ENCODE measurements at places on chromosomes 11 and 22.

DNA sequence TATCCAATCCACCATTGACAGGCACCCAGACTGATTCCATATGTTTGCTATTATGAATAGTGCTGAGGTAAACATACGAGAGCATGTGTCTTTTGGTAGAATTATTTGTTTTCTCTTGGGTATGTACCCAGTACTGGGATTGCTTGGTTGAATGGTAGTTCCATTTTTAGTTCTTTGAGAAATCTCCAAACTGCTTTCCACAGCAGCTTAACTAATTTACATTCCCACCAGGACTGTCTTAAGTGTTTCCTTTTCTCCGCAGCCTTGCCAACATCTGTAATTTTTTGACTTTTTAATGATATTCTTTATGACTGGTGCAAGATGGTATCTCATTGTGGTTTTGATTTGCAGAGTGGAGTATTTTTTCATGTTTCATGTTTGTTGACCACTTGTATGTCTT, 8.3 kb downstream of the FDX1 start:
- no peak for DNase-seq

- DNase-seq: no peak
These were observed 18.4 kb downstream of the OSBPL5 start for GRCh38 chr11:3146612-3147256.

DNA sequence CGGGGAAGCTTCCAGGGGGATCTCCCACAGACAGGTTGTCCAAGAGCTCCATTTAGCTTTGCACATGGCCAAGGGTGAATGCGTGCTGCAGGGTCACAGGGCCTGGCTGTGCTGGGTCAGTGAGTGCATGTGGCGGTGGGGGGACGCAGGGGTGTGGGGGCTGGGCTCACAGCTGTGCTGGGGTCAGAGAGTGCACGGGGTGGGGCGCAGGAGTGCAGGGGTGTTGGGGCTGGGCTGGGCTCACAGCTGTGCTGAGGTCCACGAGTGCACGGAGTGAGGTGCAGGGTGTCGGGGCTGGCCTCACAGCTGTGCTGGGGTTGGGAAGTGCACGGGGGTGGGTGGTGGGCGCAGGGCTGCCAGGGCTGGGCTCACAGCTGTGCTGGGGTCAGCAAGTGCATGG, 557.7 kb downstream of the BRD1 start:
- no peak for DNase-seq

- no peak for DNase-seq
These were observed 288.7 kb upstream of the CADM1 start for GRCh38 chr11:115792903-115793302.

DNA sequence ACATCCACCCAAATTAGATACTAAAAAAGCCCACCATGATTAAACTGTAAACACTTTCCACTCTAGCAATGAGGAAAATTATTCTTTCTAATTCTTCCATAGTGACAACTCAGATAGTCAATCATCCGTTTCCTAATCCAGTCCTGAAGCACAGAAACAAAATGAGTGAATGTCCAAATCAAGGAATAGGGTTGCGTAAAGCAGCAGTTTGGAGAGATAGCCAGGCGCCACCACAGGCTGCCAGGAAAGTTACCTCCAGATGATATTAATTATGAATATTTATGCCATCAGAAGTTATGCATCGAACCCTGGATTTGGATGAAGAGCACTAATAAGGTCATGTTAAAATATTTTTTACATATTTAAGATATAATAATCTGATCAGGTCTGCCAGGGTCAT, 63.2 kb downstream of the ETS1 start:
- DNase-seq: no peak

- DNase-seq: no peak
These were observed 7.3 kb downstream of the RSF1 start for GRCh38 chr11:77813256-77813655.

DNA sequence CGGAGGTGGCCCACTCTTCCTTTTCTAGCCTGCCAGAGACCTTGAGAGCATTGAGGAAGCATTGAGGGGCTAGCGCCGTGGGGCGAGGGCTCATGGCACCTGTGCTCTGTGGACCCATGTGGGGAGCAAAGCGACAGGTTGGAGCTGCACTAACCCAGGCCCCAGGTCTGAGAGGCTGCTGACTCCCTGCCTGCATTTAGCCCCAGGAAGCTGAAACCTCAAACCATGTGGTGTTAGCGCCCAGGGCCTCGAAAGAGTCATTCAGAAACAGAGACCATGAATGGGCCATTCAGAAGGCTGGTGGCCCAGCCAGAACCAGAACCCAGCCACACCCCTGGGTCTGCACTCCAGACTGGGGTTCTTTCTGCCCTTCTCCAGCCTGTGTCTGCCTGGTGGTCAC, 88.6 kb downstream of the BCR start:
- DNase-seq: no peak

- DNase-seq: no peak
These were observed 76.4 kb downstream of the TMEM135 start for GRCh38 chr11:87114093-87114492.

- no peak for DNase-seq
These were observed 17.9 kb downstream of the CD5 start for GRCh38 chr11:61120099-61120705.

- no peak for DNase-seq
These were observed 65.5 kb downstream of the RPUSD4 start for GRCh38 chr11:126145954-126146353.

DNA sequence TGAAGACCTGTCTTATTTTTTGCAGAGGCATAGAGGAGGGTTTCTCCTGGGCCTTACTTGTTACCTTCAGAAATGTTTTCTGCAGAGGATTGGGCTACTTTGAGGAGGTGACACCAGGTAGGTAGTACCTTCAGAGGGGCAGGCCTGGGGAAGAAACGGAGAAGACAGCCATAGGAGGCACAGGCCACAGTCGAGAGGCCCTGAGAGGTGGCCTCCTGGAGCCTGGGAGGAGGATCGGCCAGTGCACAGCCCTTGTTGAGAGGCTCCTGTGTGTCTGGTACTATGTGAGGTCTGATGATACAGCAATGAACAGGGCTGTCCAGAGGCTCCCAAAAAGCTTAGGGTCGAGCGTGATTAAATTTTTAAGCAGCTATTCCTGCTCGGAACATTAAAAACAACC, 11.5 kb downstream of the GTPBP1 start:
- no peak for DNase-seq

DNA sequence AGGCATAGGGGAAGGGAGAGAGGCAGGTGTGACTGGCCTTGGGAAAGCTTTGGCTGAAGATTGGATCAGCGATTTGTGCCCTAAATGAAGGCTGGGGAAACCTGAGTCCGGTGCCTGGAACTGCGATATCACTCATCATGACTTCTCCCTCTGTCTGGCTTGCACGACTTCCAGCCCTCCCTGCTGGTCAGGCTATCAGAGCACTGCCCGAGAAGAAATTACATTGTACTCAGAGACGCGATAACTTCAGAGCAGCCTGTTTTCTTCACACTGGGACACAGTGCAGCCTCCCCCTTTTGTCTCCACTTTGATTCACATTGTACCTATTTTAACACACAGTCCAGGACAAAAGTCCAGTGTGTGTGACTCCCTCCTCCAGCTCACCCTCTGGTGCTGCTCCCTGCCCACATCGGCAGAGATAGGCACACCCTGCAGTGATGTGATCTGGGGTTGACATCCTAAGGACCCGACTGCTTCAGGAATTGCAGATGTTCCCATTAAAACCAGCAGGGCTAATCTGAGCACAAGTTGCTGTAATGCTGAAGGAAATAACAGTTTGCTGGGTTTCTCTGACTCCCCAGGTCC, 62.1 kb upstream of the CADM1 start:
- DNase-seq: no peak

GRCh38 chr11:100752371-100753171, 65.5 kb downstream of the ARHGAP42 start:
- DNase-seq: no peak

DNA sequence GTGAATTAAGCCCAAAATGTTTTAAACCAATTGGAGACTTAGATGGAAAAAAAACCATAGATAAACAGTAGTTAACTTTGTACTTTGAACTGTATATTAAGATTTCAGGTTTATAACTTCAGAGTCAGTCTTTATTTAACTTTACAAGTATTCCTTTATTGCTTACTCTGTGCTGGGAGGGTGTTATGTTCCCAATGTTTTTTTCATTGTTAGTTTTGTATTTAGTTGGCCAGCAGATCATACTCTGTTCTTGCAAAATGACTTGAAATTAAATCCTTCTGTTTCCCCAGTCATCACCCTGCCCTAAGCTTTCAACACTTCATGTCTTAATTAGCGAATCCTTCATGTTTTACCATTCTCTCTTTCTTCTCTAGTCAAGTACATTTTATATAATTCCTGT, 25.3 kb downstream of the SIK2 start:
- no peak for DNase-seq

- DNase-seq: no peak
These were observed 46.9 kb downstream of the MICAL2 start for GRCh38 chr11:12157241-12157661.

DNA sequence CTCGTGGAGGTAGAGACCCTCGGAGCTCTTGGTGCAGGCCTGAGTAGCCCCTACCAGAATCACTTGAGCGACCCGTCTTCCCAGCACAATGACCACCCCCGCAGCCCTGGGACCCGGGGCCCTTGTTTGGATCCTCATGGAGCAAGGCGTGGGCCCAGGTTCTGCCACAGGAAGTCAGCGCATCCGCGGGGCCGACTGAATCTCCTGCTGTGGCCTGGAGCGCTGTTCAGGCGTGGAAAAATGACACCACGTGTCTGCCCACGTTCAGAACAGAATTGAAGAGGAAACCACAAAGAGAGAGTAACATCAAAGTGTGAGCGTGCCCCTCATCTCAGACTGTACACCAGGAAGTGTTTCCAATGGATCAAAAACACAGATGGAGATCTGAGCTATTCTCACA, 1479.2 kb downstream of the TBC1D22A start:
- no peak for DNase-seq

GRCh38 chr11:88164320-88164719, 10.9 kb downstream of the RAB38 start:
- no peak for DNase-seq

- no peak for DNase-seq
These were observed 9.4 kb downstream of the RTN4R start for GRCh38 chr22:20258584-20259326.

DNA sequence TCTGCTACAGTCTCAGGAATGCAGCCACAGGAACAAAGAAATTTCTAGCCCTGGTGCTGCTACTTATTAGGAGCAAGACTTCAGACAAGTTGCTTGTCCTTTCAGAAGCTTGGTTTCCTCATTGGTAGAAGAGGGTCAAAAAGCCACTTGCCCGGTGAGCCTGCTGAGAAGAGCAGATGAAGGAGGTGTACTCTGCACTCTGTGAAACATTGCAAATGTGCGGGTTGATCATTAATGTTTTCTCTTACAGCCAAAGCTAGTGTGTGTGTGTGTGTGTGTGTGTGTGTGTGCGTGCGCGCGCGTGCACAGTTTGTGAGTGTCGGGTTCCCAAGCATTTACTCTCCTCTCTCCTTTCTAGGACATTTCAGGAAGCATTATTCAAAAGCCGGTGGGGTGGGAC, 86.3 kb upstream of the NNMT start:
- no peak for DNase-seq

- peak; percentile 76 for DNase-seq
These were observed 9.4 kb downstream of the LRRC75B start for GRCh38 chr22:24583221-24584165.

- DNase-seq: no peak
These were observed 100.6 kb downstream of the RRAS2 start for GRCh38 chr11:14258221-14258935.

DNA sequence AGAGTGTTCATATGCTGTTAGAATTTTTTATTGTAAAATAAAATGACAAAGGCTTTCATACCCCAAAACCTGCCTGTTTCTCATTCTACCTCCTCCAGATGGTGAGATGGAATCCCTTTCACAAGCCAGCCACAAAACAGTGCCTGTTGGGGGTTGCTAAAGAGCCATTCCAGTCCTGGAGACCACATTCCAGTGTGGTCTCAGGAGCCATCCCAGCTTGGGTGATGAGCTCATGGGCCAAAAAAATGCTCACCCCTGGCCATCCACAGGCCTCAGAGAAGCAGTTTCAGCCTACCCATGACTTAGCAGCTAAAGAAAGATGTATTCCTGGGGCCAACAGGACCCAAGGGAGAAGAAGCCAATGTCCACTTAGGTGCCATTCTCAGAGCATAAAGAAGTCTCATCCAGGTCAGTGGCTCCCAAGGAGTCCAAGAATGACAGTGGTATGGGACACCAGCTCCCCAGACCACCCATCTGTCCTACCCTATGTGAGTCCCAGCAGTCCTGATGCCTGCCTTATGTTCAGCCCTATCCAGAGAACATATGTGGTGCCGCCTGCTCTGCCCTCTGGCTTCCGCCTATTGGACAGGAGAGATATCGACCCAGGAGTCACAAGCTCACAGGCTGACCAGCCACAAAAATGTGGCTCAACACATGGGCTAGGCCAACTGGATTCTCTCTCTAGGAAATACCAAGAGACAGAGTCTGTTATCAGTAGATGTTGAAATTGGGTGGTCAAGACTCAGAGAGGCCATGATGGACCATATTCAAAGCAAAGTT, 26.4 kb downstream of the C11orf91 start:
- DNase-seq: no peak

- peak; percentile 7 for DNase-seq
These were observed 7.1 kb downstream of the SNU13 start for GRCh38 chr22:41681616-41682015.

DNA sequence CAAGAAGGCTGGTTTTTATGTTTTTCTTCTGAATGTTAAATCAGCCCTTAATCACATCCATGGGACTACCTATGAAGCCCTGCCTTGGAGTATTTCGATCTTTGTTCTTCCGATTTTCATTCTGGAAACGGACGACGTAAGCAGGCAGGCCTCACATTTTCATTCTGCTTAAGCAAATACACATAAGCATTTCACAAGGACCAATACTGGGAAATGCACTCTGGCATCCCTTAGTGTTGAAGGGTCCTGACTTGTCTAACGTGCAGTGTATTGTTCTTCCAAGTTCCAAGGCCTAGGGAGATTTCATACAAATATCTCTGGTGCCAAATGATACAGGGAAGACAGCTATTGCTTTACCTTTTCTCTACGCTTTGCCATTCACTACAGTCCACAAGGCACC, 143.8 kb downstream of the LARGE1 start:
- no peak for DNase-seq

DNA sequence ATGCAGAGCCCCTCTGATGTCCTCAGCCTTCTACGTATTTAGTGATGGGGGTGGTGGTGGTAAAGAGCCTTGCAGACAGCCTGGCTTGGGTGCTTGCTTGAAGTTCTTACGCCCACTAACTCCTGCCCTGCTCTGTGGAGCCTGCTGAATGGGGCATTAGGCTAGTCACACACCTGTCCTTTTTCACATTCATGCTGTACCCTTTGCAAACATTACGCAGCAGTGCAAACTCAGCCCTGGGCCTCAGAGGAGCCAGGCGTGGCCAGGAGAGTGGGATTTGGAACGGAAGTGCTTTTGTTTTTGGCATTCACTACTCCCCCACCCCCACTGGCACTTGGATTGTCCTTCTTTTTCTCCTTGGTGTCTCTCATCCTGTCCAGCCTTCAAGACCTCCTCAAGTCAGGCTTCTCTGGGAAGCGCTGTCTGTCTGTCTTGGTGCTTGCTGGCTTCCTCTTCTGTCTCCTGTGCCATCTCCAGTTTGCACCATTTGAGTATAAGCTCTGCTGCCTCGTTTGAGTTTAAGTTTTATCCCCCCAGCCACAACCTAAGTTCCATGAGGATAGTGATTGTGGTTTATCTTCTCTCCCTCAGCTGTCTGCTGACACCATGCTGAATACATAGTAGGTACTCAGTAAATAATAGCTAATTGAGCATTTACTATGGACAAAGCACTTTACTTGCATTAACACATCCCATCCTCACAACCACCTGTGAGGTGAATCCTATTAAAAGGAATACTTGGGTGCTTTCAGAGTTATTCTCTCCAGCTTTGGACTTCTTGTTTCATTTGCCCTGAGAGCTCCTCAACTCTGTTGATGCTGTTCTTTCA, 26.7 kb downstream of the ZBTB16 start:
- no peak for DNase-seq

- no peak for DNase-seq
These were observed 121.8 kb upstream of the C11orf87 start for GRCh38 chr11:109300211-109300610.
